ENCODE measurements at places on chromosomes 5 and 9.
A peak's percentile ranks its signal among the peaks of the same experiment; 100 is the strongest.

DNA sequence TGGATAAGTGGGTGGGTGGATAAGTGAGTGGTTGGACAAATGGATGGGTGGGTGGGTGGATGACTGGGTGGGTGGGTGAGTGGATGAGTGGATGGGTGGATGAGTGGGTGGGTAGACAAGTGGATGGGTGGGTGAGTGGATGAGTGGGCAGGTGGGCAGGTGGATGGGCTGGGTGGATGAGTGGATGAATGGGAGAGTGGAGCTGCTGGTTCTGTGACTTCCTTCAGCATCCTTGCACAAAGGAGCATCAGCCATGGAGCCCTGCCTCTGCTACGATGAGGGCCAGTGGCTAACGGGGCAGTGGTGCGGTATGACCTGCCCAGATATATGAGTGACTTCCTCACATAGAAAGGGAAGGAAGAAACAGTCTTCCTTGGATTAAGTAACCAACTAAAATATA, 398.7 kb upstream of the IRX4 start:
- no peak for DNase-seq

- no peak for DNase-seq
Measured at GRCh38 chr9:36996706-36997086, 37.4 kb downstream of the PAX5 start.

DNA sequence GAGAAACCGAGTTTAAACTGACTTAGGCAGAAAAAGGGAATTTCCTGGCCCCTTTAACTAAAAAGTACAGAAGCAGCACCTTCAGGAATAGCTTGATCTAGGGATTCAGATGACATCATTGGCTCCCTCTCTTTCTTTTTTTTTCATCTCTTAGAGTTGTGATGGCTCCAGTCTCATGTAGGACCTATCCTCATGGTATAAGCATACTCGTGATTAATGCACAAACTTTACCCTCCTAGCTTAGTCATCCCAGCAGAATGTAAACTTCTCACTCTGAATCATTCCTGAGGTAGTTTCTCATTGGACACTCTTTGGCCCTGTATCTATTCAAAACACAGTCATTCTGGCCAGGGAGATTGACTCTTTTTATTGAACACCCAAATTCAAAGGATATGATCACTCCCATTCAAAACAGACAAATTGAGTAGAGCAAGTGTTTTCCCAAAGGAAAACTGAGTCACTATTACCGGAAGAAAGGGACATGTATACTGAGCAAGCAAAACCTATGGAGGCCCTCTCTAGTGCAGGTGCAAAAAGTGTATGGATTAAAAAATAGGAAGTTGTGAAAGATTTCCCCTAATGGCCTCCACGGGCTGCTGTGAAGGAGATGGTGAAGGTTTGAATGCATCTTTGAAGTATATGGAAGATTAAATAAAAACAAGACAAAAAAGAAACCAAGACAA, 27.6 kb upstream of the SMIM23 start:
- DNase-seq = no peak

DNA sequence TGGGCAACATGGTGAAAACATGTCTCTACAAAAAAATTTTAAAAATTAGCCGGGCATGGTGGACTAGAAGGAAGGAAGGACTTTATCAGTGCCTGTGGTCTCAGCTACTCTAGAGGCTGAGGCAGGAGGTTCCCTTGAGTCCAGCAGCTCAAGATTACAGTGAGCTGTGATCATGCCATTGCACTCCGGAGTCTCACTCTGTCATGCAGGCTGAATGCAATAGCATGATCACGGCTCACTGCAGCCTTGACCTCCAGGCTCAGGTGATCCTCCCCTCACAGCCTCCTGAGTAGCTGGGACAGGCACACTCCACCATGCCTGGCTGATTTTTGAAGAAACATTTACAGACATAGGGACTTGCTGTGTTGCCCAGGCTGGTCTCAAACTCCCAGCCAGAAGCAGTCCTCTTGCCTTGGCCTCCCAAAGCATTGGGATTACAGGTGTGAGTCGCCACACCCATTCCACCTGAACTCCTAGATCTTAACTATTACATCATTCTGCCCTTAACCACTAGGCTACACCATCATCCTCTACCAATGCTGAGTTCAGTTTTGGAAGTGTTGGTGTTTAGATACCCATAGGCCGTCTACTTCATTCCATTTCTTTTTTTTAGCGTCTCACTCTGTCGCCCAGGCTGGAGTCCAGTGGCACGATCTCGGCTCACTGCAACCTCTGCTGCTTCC, 2.0 kb upstream of the URM1 start:
- DNase-seq = no peak

DNA sequence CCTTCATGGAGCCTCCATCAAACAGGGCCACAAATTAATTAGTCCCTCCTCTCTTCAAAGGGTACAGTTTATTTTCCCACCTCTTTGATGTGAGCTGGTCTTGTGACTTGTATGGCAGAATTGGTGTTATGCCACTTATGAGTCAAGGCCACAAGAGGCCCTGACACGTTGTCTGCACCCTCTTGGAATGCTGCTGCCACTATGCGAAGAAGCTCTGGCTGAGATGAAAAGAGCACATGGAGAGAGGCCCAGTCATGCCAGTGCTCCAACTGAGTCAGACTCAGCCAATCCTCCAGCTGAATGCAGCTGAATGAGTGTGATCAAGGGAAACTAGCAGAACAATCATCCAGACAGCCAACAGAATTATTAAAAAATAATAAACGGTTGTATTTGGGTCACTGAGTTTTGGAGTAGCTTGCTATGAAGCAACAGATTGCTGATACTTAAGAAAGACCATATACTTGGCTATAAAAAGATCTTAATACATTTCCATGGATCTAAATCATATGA, 128.3 kb downstream of the MARCHF11 start:
- DNase-seq = no peak

DNA sequence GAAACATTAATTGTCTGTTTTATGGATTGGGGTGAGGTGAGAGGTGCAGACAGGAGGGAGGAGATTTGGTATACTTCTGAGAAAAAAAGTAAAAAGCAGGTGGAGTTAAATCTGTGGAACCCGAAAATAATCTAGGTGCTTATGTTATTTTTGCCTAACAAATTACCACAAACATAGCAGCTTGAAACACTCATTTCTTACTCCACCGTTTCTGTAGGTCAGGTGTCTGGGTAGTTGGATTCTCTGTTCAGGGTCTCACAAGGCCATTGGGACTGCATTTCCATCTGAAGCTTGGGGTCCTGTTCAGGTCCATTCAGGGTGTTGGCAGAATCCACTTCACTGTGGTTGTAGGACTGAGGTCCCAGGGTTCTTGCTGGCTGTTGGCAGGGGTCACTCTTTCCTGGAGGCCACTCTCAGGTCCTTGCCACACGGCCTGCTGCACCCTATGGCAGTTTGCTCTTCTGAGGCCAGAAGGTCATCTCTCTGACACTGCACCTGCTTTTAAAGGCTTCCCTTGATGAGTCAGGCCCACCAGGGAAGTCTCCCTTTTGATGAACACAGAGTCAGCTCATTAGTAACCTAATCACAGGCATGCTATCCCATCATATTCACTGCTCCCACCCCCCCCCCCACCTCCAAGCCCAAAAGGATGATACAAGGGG, 82.2 kb downstream of the TRIO start:
- DNase-seq = no peak

DNA sequence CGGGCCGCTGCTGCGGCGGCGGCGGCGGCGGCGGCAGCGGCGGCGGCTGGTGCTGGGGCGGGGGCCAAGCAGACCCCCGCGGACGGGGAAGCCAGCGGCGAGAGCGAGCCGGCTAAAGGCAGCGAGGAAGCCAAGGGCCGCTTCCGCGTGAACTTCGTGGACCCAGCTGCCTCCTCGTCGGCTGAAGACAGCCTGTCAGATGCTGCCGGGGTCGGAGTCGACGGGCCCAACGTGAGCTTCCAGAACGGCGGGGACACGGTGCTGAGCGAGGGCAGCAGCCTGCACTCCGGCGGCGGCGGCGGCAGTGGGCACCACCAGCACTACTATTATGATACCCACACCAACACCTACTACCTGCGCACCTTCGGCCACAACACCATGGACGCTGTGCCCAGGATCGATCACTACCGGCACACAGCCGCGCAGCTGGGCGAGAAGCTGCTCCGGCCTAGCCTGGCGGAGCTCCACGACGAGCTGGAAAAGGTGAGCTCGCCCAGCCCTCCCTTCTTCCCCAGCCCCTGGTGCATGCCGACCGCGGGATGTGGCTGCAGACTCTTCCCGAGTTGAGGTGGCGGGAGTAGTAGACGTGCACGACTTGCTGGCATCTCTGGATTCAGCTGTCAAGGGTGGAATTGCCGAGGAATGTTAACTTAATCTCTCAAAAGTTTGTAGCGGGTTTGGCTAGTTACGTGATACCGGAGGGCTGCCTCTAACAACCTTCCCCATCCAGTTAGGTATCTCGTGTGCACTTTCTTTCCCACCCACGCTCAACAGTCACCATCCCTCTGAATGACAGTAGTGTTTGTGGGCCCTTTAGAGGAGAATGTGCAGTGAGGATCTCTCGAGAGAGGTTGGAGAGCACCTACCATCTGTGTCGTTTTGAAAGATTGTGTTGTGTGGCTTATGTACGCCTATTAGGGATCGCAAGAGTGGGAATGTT, 932 bp downstream of the SLC12A2 start:
- DNase-seq = peak; percentile 57

DNA sequence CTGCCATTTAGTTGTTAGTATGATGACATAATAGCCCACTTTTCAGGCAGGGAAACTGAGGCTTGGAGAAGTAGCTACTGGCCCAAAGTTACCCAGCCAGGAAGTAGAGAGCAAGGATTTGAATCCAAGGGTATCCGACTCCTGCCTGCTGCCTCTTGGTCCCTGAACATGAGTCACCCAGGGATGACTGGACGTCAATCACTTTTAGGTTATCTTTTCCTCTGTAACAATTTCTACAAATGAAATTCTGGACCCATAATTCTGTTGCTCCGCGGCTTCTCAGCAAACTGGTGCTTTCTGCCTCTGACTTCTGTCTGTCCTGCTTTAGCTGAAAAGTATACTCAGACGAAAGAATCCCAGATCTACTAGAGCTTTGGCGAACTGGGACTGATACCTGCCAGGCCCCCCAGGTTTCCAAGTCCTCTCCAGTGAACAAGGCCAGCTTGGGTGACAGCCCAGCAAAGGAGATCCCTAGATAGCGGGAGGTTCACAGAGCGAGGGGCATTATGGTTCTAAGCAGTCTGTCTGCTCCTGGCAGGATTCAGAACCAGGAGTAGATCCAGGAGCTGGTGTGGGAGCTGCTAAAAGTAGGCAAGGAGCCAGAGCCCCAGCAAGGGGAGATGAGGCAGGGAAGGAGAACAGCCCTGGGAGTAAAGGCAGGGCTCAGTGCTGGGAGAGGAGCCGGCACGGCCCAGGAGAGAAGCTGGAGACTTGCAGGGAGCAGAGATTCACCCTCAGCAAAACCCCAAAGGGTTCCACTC, 20.6 kb downstream of the OLFML2A start:
- DNase-seq = no peak

GRCh38 chr5:106801554-106801953, 869.2 kb downstream of the EFNA5 start:
- no peak for DNase-seq

GRCh38 chr9:126337729-126338372, 11.2 kb downstream of the MVB12B start:
- no peak for DNase-seq

GRCh38 chr5:154101184-154101583, 62.4 kb downstream of the MFAP3 start:
- no peak for DNase-seq

DNA sequence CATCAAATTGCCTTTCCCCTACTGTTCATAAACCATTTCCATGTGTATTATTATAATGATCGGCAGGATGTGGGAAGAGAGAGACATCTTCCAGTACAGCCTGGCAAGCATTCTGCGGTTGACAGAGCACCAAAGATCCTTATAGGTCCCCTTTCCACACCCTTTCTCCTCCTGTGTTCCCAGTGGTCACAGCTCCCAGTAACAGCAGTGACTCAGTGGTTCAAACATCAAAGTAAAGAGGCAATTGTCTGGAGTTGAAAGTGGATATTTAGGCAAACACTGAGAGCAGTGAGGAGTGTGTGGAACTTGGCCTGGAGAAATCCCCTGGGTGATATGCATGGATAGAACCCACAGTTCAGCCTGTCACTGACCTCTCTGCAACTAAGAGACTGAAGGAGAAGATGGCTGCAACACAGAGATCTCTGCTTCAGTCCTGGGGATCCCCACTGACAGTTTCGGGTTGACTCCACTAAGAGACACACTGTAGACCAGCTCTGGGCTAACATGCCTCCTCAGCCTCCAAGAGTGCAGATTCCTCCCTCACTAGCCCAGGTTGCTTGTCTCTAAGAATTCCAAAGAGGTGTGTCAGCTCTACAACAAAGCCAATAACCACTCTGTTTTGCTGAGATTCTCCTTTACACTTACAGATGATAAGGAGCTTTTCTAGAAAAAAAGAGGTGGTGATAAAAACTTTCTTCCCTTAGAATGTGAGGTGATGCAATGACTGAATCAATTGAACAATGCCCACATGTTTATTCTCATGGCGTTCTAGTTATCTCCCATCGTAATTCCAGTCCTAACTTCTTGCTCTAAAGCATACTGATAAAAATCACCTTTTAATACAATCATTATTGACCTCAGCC, 94.4 kb upstream of the IL6ST start:
- peak; percentile 44 for DNase-seq

- no peak for DNase-seq
Measured at GRCh38 chr5:154367101-154367500, 78.7 kb upstream of the SAP30L start.

DNA sequence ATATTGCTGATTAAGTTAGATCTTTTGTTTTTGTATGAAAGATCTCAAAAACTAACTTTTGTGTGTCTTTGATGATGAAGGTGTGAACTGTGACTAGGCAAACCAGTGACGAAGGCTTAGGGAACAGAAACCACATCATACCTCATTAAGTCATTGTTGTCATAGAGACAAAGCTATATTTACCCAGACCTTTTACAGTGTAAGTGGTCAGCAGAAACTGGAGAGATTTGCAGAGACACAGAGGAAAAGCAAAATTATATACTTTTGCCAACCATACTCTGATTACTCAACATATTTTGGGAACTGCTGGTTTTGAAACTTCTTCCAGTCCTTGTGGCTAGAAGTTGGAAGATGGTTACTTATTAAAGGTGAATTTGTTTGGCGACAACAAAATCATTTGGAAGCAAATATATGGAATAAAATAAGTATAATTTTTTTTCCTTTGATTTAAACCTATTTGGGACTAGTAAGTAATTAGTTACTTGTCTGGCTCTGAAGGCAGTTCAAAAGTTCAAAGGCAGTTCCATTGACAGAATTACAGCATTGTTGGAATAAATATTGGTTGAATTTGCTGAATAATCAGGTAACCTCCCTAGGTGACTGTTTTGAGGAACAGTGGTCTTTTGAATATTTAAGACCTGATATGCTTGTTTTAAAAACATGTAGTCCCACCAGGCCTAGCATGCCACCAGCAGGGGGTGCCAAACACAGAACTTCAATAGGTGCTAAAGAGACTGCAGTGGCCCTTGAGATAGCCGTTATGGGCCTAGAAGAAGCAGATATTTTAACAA, 103.8 kb downstream of the RPS23 start:
- DNase-seq = peak; percentile 56

GRCh38 chr5:132019857-132020555, 8.5 kb upstream of the ACSL6 start:
- DNase-seq = peak; percentile 82

GRCh38 chr5:71471193-71471592, 15.7 kb downstream of the BDP1 start:
- no peak for DNase-seq

All from activated naive CD8-positive, alpha-beta T cell treated with anti-CD3 and anti-CD28 coated beads for 36 hours (primary cell).